Caudate nucleus (tissue), 63 donors: ENCODE measurements at places on chromosomes 7 and 10.

DNA sequence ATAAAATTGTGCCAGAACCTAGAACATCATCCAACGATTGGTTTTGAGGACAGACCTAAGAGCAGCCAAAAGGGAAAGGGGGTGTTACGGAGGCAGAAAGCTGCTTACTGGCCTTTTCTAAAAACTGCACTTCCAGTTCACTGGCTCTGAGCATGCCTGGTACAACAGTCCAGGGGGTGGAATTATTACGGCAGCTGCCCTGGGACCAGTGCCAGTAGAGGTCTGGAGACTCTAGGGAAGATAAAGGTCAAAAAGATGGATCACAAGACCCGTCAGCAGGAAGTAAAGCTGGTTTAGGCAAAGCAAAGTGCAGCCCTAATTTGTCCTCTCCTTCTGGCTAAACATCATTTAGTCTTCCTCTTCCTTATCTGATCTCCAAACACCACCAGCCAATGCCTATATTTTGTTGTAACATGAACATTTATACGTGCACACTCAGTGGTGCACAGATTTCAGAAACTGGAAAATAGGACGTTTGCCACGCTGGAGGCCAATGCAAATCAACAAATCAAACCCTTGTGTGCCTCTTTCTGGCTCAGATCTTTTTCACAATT lies 216.4 kb upstream of the DPP6 start:
- no peak for DNase-seq

GRCh38 chr7:54543051-54543488 lies 895 bp downstream of the VSTM2A start:
- no peak for DNase-seq

DNA sequence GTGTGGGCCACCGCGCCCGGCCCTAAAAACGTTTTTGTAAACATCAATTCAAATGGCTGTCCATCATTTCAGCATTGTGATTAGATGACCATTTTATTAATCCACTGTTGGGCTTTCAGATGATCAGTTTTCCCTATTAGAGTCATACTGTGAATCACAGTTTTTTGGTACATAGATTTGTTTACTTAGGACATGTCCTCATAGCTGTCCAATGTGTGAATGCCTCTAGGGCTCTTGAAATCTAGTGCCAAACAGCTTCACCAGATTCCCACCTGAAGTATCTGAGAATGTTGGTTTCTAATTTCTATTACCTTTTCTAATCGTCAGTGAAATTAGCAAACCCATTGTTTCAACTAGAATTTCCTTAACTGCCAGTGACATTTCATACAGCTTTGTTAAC lies 66.8 kb downstream of the UPF2 start:
- no peak for DNase-seq

- DNase-seq, result no peak
These were observed 118.1 kb downstream of the PRKCQ start for GRCh38 chr10:6461961-6462360.

- DNase-seq, result peak; percentile 86
These were observed 2.0 kb downstream of the ZMIZ1 start for GRCh38 chr10:79070606-79071395.

- no peak for DNase-seq
These were observed 52.5 kb downstream of the NCAPG2 start for GRCh38 chr7:158651968-158652565.

GRCh38 chr10:86497621-86498020 lies 24.0 kb downstream of the WAPL start:
- DNase-seq, result no peak

DNA sequence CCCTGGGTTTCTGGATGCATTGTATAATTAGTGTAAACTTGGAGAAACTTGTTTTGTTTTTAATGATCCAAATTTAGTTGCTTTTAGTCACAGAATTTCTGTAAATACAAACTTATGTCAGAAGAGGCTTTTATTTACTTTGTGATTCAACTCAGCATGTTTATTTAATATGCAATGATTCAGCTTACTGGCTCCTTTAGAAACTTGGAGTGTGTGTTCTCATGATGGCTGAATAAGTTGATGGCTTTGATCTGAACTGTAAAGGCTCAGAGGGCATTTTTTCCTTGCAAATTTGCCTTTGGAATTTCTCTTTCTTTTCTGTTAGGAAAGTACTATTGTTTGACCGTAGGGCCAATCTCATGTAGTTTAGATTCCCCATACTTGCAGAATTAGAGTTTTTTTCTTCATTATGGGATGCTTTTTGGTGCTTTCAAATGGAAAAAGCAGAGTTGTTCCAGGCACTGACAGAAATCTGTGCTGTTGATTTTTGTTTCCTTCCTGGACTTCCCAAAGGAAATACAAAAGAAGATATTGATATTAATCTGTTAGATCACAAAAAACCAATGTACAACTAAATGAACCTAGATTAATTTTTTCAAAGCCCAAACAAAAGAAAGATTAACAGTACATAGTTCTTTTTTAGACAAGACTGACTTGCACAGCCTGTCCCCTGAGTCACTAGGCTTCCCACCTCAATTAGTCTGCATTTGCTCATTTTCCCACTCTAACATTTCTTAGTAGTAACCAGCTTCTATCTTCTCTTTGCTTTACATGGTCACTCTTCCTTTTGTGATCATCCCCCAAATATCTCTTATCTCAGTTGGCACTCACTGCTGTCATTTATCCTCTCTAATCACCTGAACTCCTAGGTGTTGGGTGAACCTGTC lies 96.8 kb upstream of the AGR3 start:
- DNase-seq, result no peak

- DNase-seq, result no peak
These were observed 19.2 kb downstream of the KCP start for GRCh38 chr7:128891110-128891941.

GRCh38 chr7:57361406-57361805 lies 88.6 kb upstream of the ZNF716 start:
- DNase-seq, result no peak

- DNase-seq, result no peak
These were observed 94.6 kb downstream of the TACC2 start for GRCh38 chr10:122083478-122084025.

- no peak for DNase-seq
These were observed 189.9 kb upstream of the PDE1C start for GRCh38 chr7:32259931-32260596.

DNA sequence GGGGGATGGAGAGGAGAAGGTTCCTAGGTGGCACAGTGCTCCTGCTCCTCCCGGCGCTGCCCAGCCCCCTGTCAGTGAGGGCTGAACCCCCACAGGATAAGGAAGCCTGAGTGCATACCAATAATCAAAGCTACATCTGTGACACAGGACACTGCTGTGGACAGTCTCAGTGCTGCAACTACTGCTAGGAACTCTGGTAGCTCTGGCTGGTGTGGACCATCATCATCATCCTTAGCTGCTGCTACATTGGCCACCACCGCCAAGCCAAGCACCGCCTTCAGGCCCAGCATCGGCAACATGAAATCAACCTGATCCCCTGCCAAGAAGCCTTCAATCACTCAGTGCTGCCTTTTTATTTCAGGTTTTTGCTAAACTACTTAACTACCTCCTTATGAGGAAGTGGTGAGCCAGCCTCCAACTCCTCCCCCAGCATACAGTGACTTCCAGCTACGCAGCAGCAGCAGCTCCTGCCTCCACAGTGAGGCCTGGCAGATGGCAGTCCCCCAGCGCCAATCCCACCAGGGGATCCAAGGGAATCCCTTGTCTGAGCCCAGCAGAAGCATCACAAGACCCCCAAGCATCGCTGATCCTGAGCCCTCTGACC lies 32.1 kb upstream of the SLC26A4 start:
- no peak for DNase-seq

- no peak for DNase-seq
These were observed 93.1 kb downstream of the SLC25A13 start for GRCh38 chr7:96228760-96229159.

DNA sequence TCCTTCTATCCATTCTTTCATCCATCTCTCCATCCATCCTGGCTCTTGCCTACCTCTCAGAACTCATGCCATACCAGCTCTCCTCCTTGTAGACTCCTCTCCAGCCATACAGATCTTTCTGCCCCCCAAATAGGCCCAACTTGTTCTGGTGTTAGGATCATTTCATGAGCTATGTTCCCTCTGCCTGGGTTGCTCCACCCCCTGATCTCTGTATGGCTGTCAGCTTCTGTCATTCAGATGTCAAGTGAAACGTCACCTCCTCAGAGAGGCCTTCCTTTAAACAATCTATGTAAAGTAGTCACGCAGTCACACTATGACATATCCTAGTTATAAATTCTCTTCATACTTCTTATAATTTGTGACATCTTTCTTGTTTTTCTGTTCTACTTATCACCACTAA lies 42.3 kb upstream of the PNLIPRP3 start:
- no peak for DNase-seq

GRCh38 chr7:44949303-44949702 lies 29.5 kb downstream of the MYO1G start:
- no peak for DNase-seq

- DNase-seq, result no peak
These were observed 14.9 kb downstream of the ZC3HAV1 start for GRCh38 chr7:139094596-139094995.

- DNase-seq, result peak; percentile 92
These were observed 19.1 kb downstream of the MXI1 start for GRCh38 chr10:110226543-110226925.

- DNase-seq, result no peak
These were observed 10.3 kb downstream of the TOMM7 start for GRCh38 chr7:22812353-22812752.

- DNase-seq, result no peak
These were observed 455 bp downstream of the CUL2 start for GRCh38 chr10:35089611-35090161.

- no peak for DNase-seq
These were observed 118.9 kb downstream of the SND1 start for GRCh38 chr7:127770885-127771284.

DNA sequence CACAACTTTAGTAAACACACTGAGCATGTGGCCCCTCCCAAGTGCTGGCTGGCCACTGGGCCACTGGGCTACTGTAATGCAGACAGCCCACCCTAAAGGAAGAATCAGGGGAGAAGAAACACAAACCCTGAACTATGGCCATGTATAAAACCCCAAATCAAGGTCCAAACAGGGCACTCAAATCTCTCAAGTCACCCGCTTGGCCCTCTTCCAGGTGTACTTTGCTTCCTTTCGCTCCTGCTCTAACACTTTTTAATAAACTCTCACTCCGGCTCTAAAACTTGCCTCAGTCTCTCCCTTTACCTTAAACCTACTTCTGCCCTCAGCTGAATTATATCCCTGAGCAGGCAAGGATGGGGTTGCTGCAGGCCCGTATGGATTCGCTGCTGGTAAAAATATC lies 72.6 kb downstream of the TPK1 start:
- DNase-seq, result no peak

DNA sequence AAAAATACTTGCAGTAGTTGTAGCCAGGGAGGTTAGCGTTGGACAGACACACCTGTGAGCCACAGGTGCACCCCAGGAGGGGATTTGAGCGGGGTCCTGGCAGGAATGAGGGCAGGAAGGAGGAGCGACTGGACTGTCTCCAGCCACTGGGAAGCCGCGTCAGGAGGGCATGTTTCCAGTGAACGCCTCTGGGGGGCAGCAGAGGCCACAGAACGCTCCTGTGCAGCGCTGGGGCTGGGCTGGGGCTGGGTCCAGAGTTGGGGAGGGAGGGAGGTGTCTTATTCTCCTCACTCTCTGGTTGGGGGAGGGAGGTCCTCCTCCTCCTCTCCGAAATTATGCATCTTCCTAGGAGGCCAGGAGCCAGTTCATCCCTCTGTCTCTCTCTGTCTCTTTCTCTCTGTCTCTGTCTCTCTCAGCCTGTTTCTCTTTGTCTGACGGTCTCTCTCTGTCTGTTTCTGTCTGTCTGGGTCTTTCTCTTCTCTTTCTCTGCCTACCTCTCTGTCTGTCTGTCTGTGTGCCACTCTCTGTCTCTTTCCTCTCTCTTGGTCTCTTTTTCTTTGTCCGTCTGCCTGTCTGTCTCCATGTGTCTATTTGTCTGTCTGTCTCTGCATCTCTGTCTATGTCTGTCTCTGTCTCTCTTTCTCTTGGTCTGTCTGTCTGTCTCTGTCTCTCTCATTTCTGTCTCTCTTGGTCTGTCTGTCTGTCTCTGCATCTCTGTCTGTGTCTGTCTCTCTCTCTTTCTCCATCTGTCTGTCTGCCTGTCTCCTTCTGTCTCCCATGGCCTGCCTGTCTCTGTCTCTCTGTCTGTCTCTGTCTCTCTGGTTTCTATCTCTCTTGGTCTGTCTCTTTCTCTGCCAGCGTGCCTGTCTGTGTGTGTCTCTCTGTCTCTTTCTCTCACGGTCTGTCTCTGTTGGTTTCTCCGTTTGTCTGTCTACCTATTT lies 9.9 kb upstream of the PSMG3 start:
- no peak for DNase-seq

DNA sequence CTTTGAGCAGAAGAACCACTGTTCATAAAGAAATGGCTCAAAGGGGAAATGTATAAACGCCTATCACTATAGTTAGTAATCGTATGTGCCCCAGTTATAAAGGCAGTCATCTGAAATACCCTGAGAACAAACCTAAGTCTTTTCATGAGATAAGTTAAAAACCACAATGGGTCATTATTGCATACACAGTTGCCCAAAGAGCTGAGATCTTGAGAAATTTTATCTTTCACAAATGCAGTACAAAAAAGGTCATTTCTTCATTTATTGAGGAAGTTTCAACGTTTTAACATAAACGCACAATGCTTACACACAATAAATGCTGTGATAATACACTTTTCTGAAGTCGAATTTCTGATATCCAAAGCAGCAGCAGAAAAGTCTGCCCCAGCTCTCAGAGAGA lies 114.4 kb downstream of the MICU1 start:
- DNase-seq, result no peak

- no peak for DNase-seq
These were observed 67.8 kb downstream of the ZNF365 start for GRCh38 chr10:62442006-62442405.

GRCh38 chr7:131879424-131879823 lies 323.0 kb upstream of the PODXL start:
- DNase-seq, result no peak

DNA sequence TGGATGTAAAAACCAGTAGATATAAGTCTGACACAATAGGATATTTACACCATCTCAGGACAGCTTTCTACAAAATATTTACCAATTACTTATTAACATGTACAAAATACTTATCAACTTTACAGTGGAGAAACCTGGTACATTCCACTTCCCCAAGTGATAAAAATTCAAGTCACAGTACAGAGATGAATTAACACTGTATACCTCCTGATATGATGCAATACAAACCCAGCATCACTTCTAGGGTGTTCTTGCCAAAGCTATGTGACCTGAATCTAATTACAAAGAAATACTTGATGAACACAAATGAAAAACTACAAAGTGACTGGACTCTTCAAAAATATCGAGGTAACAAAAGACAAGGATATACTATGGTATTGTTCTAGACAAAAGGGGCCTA lies 156.4 kb upstream of the FGFR2 start:
- no peak for DNase-seq
